Central memory CD8-positive, alpha-beta T cell (primary cell): ENCODE measurements at places on chromosomes 2 and 18.

- no peak for DNase-seq
These were observed 174.3 kb upstream of the ARL4C start for GRCh38 chr2:234671231-234671630.

DNA sequence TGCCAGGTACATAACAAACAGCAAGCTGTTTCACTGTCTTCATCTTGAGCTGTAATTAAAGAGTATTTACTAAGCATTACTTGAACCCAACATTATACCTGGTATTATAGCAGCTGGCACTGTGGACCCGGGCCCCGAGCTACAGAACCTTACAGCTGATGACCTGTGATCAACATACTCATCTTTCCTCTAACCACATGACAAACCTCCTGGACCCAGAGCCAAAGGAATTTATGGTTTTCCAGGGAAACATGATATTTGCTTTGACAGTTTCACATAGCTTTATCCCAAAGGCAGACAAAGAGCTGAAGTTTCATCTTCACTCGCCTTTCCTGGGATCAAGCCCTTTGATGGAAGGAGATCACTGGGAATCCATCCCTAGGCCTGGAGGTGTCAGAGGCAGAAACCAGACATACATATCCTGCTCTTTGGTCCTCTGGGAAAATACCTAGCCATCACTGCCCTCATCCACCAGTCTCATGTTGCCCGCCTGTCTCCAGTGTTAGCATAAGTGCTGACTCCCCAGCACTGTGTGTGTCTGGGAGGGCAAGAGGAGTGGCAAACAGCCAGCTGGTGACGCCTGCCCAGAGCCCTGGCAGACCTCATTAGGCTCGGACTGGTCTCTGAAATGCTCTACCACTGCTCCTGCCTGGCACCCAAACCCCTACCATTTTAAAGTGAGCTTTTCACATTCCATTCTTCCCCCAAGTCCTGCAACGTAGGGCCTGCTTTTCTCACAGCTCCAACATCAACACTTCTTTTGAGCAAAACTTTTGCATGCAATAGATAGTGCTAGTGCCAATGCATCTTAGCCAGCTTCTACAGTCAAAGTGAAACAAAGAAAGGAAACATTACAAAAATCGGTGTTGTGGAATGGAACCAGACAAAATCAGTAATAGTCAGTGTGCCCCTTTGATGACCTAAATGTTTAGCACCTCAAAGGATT is 138.8 kb upstream of the CTAGE1 start:
- DNase-seq, result no peak

GRCh38 chr2:11582862-11583752 is 49.3 kb downstream of the GREB1 start:
- DNase-seq, result peak; percentile 36

DNA sequence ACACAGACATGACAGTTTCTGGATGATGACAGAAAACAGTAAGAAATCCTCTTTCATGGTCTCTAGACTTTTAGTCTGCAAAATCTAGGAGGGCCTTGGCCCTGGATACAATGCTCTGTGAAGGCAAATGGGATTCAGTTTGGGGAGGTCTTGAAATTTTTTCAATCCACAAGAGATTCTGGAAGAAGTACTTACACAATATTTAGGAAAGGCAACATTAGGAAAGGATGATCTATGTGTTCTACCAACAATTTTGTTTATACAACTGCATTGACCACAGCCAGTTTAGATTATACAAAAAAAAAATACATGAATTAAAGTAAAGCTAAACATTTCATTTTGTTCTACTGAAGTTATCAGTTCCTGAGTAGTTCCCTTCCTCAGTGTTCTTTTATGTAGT is 208.0 kb downstream of the SRBD1 start:
- DNase-seq, result no peak

DNA sequence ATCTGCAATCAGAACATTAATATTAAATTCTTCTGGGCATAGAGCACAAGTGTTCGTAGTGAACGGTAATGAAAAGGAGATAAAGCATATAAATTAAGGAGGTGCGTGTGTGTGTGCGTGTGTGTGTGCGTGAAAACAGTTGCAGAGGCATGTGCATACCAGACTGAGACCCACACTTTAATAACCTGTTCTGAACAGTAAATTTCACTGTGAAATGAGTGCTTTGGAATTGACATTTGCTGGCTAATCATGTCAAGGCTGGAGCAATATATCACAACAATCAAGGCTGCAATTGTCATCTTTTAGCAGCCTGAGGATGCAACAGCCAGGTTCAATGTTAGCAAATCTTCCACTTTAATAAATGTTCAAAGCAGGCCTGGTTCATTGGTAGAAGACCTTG is 57.9 kb downstream of the DCDC2C start:
- no peak for DNase-seq

DNA sequence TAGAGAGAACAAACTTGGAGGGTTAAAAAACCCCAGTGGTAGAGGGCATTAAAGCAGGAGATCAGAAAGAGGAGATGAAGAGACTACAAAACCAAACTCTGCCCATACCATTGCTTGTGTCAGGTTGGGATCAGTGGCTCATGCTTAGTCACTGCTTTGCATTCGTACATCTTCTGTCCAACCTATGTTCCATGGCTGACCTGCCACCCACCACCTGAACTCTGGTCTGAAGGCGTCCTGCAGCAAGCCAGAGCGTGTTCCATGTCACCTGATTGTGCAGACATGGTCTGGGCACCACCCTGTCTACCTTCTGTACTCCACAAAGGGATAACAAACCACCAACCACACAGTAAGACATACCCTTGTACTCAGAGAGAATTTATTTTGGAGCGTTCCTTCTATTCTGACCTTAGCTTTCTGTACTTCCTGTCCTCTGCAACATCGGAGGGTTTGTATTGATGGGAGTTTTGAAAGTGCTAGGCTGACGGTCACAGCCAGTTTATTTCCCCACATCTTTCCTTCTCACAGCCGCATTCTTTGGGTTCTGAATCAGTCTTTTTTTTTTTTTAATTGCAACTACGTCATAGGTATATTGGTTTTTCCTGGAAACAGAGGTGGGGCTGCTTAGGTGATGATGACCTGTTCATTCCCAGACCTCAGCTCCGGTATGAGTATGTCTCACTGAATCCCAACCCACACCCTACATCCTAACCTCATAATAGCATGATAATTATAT is 88.3 kb downstream of the SOWAHC start:
- no peak for DNase-seq

GRCh38 chr18:9951022-9951859 is 37.4 kb downstream of the VAPA start:
- DNase-seq, result no peak

DNA sequence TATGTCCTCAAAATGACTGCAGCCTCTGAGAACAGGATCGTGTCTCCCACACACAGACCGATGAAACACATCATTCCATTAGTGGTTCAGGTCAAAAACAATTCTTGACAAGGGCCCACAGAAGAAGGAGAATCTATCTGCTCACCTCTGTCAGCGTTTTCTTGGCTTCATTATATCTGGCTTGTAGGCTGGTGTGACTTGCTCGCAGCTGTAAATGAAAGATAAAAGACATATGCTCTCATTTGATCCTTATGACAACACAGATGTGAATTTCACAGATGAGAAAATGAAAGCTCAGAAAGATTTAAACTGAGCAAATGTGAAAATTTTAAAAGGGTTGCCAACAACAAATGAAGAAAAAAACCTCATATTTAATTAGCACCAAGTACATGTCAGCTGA is 61.6 kb downstream of the CCDC93 start:
- no peak for DNase-seq

GRCh38 chr2:240806006-240806405 is 14.0 kb downstream of the KIF1A start:
- no peak for DNase-seq

DNA sequence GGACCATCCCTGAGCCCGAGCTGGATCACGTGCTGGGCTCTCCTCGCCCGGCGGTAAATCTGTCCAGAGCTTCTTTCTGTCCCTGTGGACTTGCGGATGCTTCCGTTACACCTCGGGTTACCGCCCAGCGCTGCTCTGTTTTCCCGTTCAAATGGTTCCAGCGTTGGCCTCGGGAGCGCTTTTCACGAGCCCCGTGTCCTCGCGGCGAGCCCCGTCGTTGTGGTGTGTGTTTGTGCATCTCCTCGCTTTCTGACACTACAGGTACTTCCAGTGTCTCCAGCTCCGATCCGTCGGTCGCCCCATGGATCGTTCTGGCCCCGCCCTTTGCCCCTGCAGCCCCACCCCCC is 77.4 kb downstream of the RTP5 start:
- DNase-seq, result no peak

GRCh38 chr2:19312949-19313348 is 45.5 kb downstream of the OSR1 start:
- no peak for DNase-seq

- DNase-seq, result no peak
These were observed 337.4 kb upstream of the PIK3C3 start for GRCh38 chr18:41617647-41618046.

DNA sequence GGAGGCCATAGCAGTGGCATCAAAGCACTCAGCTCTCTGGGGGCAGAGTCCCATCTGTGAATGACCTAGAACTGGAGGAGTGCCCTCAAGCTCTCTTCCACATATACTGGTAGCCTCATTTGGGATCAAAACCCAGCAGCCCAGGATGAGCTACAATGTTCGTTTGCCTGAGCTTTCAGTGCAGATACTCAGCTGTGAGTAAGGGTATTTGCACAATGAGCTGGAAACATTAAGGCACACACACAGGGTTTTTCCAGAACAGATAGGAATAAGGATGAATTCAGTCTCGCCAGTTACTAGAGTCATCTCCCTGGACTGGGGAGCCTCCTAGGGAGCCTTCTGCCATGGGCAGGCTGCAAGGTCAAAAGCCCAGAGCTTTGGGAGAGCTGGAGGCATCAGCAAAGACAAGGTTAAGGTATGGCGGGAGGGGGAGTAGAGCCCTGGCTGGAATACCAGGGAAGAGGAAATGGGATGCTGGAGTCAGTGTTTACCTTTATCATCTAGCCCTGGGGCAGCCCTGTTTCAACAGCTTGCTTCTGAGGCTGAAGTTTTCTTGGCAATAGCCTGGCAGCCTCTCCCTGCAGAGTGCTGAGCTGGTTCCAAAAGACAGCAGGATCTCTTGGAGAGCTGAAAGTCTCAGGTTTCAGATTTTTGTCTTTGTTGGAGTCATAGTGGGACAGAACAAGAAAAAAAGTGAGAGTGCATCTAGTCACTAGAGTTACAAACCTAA is 187.7 kb downstream of the LOXHD1 start:
- DNase-seq, result no peak

- peak; percentile 7 for DNase-seq
These were observed 52.7 kb upstream of the ODC1 start for GRCh38 chr2:10500601-10501361.

DNA sequence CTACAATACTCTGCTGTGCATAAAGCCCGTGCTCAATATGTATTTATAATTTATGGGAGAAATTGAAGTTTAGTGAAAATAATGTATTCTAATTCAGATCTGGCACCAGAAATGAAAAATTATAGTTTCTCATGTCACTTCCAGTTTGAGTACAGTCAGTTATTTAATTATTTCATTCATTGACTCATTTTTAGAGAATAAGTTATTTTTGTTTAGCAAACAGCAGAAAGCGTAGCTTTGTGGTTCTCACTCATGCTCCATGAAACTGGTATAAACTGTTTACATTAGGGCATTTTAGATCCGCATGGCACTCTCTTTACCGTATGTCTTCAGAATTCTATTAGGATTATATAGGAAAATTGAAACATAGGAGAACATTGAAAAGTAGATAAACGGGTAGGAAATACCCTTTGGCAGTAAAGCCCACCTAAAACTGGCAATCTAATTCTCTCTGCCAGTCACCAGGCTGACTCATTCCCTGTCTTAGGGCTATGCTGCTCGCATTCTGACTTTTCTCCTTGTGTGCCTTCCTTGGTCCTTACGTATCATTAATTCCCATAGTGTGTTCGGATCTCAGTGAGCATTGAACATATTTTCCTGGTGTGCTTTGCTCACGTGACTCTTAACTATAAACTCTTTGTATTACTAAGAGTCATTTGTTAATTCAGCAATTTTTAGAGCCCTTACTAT is 106.0 kb downstream of the ZNF236 start:
- DNase-seq, result no peak

GRCh38 chr2:11387100-11387390 is 42.6 kb upstream of the ROCK2 start:
- no peak for DNase-seq

DNA sequence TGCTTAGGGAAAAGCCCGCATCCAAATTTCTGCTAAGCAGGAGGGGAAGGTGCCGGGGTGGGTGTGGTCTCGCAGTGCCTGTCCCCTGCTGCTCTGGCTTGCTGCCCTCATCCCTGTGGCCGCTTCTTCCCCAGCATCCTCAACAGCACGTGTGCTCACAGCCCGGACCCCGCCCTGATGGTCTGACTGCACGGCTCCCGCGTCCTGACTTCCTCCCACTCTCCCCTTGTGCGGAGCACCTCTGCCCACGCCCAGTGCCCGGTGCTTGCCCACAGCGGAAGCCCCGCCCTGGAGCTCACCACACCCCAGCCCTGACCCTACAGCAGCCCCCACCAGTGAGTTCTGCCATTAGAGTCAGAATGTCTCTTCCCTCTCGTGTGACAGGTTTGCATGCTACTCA is 277.9 kb downstream of the NDUFA10 start:
- no peak for DNase-seq

DNA sequence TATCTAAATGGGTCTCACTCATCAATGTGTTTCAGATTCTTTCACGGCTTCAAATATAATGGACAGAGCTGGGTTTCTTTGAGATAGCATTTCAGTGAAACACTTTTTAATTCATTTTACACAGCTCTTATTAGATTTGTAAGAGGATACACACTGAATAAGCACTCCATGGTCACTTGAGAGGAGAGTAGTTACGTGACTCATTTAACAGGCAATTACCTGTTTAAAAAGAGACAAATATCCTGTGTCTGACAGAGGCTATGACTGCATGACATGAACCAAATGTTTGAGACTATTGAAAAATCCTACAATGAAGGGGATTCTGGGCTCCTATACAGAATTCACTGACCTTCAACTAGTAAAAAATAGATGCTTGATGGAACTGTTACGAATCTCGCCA is 786.9 kb downstream of the EPHA4 start:
- no peak for DNase-seq

DNA sequence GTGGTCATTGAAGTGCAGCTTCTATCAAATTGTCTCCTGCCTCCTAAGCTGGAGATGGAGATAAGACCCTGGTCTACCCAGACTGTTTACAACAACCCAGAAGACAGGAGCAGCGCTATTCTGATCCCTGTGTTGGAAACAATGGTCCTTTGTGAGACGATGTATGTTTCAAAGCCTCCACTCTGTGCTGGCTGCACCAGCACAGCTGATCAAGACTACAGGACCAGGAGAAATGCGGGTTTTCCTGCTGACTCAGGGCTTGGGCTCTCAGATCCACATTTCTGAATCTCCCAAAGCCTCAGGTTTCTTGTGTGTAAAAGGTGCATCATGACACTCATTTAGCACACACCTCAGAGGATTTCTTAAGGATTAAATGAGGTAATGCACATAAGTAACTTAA is 92.0 kb downstream of the POU3F3 start:
- DNase-seq, result no peak

DNA sequence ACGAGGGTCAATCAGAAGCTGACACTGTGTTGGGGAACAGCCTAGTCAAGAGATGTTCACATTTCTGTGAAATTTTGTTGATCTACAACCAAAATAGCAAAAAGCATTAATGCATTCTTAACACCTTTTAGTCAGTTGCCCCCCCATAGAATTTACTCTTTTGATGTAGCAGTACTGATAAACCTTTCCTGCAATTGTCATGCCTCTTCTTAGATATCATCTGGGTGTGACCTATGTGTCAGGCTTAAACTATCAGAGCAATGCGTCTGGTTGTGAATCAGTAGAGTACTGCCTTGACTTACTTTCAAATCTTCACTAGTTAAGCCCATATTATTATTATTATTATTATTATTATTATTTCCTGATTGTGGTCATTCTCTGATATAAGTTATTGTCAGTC is 61.9 kb downstream of the GREB1L start:
- DNase-seq, result no peak
